Type B pancreatic cell (in vitro differentiated cells): ENCODE measurements at places on chromosomes 13 and 19. TPM values are rescaled to one million over a fixed set of nuclear protein-coding genes. Genes with fewer than 3 reads are reported as not detected.

DLL3 gene
- total RNA-seq: 0.74 and 2.7 TPM in 2 replicates

FXYD7 gene
- total RNA-seq: 1.5 TPM in 1 of 2 replicates, not detected in the other

DNA sequence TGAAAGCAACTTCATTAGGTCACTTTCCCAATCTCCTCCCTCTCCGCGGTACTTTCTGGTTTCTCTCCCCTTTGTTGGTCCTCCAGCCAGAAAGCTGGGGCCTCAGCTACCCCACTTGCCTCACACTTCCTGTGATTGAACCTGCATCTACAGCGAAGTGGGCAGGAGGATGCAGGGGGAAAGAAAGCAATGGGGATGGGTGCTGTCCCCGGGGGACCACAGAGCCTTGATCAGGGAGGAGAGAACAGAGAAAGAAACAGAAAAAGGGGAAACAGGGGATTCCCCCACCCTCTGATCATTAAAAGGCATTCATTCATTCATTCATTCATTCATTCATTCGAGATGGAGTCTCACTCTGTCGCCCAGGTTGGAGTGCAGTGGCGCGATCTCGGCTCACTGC, 74.2 kb downstream of the TRPM4 start:
- no peak for DNase-seq
- peaks cover 15% of the 10 kb centered on the region for H3K27me3 ChIP-seq
- H3K36me3 ChIP-seq: no peaks in the 10 kb centered on the region
- H3K4me1 ChIP-seq: no peaks in the 10 kb centered on the region
- H3K4me3 ChIP-seq: no peak overlapping the region

DNA sequence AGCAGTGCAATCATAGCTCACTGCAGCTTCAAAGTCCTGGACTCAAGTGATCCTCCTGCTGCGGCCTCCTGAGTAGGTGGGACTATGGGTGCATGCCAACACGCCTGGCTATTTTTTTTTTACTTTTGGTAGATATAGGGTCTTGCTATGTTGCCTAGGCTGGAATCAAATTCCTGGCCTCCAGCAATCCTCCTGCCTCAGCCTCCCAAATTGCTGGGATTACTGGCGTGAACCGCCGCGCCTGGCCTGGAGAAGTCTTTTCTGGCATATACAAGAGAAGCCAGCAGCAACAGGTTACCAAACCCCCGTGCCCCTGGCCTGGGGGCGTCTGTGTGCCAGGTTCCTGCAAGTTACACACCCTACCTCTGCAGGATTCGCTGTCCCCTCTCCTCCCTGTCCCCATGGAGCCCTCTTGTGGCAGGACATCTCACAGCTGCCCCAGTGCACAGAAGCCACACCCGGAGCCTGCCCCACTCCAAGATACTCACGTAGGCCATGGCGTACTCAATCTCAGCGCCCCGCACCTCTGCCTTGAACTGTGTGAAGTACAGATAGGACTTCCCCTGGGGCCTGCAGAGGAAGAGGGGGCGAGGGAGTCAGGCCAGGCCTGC, 9.9 kb downstream of the MYDGF start:
- H3K4me3 ChIP-seq: no peak overlapping the region
- H3K4me1 ChIP-seq: no peaks in the 10 kb centered on the region
- H3K27me3 ChIP-seq: no peaks in the 10 kb centered on the region
- H3K27ac ChIP-seq: no peak overlapping the region

DNA sequence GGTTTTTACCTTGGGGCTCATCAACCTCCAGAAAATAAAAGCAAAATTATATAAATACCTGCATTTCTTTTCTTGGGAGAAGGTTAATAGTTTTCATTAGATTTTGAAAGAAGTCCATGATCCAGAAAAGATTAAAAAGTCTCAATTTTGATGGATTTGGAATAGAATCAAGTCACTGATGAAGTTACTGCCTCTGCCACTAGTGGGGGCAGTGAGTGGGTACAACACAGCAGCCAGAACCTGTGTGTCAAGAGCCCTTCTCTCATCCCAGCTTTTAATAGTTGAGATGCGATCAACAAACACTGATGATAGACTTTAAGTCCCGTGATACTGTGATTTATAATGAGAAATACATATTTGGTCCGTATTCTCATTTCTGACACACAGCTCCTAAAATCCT, 686.7 kb downstream of the DIAPH3 start:
- H3K4me3 ChIP-seq: no peak overlapping the region
- no peaks in the 10 kb centered on the region for H3K36me3 ChIP-seq
- DNase-seq: no peak
- H3K27me3 ChIP-seq: peaks cover 5% of the 10 kb centered on the region
- peaks cover 29% of the 10 kb centered on the region for H3K4me1 ChIP-seq

DNA sequence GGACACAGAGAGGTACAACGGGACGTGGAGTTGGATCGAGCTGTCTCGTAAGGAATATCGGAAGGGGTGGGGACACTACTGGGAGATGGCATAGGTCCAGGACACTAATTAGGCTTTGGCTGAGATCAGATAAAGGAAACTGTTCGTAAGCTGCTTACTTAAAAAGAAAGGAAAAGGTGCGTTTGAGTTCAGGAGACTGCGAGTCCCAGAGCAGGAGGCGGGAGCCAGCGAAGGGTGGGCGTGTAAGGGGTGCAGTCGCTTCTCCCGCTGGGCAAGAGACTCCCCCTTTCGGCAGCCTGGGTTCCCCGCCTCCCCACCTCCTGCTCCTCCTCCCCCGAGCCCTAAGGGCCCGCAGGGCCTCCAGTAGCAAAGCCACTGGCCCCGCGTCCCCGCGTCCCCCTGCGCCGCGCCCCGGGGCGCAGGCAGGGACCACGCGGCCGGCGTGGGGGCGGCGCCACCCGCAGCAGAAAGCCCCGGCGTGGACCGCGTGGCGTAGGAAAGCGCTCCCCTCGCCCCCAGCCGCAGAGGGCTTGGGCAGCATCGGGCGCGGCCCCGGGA, 547 bp downstream of the ABCC4 start:
- peaks cover 3% of the 10 kb centered on the region for H3K36me3 ChIP-seq
- DNase-seq: peak; percentile 71
- H3K4me3 ChIP-seq: peak overlapping the region; percentile 93
- H3K4me1 ChIP-seq: peaks cover 44% of the 10 kb centered on the region
- peaks cover 22% of the 10 kb centered on the region for H3K27me3 ChIP-seq

DNA sequence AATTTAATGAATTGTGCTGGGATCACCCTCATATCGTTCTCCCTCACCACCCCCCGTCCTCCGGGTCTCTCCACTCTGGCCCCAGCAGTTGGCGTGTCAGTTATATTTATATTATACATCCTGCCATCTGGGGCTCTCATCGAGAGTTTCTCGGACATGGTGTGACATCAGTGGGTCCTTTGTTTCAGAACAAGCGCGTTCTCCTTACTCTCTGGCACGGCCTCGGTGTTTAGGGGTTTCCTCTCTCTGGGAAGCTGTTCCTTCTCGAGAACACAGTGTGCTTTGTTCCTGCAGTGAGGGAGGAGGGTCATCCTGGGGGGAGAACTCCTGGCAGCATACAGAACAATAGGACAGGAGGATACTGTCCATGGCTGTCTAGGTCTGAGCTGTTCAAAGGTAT, 9.8 kb upstream of the MCF2L start:
- peak overlapping the region; percentile 16 for H3K27ac ChIP-seq
- H3K36me3 ChIP-seq: no peaks in the 10 kb centered on the region
- peaks cover 19% of the 10 kb centered on the region for H3K4me1 ChIP-seq
- H3K4me3 ChIP-seq: no peak overlapping the region
- DNase-seq: no peak

GRCh38 chr13:30690282-30691188, 44.8 kb upstream of the ALOX5AP start:
- no peak overlapping the region for H3K27ac ChIP-seq
- peaks cover 16% of the 10 kb centered on the region for H3K4me1 ChIP-seq
- no peaks in the 10 kb centered on the region for H3K36me3 ChIP-seq
- no peaks in the 10 kb centered on the region for H3K27me3 ChIP-seq
- DNase-seq: no peak

DNA sequence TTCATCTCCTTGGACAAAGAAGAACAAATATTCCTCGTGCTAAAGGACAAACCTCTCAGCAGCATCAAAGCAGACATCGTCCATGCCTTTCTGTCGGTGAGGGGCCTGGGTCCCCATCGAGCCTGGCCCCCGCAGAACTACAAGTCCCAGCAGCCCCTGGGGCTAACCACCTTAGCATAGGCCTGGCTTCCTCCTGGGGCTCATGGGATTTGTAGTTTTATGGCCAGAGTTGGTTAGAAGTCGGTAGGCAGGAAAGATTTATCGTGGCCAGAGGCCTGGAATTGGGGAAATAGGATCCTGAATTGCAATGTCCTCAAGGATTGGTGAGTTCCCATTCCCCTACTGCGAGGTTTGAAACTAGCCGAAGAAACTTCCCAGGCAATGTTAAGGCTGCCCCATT, 19.6 kb downstream of the TMEM150B start:
- H3K27ac ChIP-seq: no peak overlapping the region
- peaks cover 12% of the 10 kb centered on the region for H3K36me3 ChIP-seq
- peaks cover 5% of the 10 kb centered on the region for H3K4me1 ChIP-seq
- no peaks in the 10 kb centered on the region for H3K27me3 ChIP-seq
- no peak for DNase-seq
- no peak overlapping the region for H3K4me3 ChIP-seq
